ENCODE measurements at places on chromosomes 7 and 10. TPM values are rescaled to one million over a fixed set of nuclear protein-coding genes. Genes with fewer than 3 reads are reported as not detected.

The FRMD4A gene
- 6.1 TPM for total RNA-seq

GRCh38 chr7:105408791-105409410 lies 20.2 kb upstream of the SRPK2 start:
- DNase-seq, result no peak

GRCh38 chr10:132496360-132497062 lies 41.1 kb upstream of the INPP5A start:
- DNase-seq, result no peak

GRCh38 chr10:132506711-132507408 lies 30.7 kb upstream of the INPP5A start:
- DNase-seq, result no peak

DNA sequence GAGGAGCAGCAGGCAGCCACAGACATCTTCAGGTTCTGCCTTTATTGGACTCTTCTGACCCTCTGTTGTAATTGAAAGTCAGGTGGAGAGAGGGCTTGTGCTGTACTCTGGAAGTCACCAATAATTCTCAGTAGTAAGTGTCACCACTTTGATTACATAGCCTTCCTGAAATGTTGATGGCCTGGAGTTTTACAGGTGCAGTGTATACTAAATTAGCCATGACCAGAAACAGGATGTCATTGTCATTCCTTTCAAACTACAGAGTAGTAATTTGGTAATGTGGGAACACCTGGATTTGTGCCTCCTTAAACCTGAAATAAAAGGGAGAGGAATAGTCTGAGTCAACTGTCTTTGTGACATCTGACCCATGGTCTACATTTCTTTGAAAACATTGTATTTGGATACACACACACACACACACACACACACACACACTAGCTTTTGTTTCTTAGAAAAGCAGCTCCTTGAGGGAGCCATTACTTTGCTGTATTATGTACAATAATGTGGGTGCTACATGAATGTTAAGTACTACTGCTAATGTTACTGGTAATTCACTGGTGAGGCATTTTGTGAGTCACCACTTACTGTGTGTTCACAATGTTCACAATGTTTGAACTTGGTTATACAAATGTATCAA lies 19.6 kb downstream of the ARL4A start:
- no peak for DNase-seq

Data from Calu3 (cell line).